ENCODE measurements at places on chromosomes 3 and 15.

DNA sequence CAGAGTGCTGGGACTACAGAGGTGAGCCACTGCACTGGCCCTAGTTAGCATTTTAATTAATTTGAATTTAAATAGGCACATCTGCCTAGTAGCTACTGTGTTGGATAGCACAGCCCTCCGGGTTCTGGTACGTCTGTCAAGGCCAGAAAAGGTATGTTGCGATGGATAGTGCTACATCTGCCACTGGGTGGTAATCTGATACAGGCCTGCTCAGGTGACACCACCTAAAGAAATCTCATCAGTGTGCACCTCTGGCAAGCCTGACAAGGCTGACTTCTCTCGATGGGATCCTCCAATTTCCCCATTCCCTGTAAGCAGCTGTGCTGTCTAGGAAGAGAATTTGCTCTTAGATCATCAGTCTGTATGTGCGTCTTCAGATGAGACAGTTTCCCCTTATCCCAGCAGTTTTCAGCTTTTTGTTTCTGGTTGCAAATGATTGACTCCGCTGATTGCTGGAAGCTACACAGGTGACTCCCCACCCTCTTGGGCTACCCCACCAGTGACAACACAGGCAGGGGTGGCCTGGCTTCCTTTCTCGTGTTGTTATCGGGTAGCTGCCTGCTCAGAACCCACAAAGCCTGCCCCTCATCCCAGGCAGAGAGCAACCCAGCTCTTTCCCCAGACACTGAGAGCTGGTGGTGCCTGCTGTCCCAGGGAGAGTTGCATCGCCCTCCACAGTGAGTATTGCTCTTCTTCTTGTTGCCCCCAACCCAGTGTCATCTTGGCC lies at the start of gene CCR9:
CCR9 (plus strand) TSS at position 565 of the 727 bp plus-strand sequence. CDS start 8,391 bp downstream, outside the sequence.
- no peak for DNase-seq

DNA sequence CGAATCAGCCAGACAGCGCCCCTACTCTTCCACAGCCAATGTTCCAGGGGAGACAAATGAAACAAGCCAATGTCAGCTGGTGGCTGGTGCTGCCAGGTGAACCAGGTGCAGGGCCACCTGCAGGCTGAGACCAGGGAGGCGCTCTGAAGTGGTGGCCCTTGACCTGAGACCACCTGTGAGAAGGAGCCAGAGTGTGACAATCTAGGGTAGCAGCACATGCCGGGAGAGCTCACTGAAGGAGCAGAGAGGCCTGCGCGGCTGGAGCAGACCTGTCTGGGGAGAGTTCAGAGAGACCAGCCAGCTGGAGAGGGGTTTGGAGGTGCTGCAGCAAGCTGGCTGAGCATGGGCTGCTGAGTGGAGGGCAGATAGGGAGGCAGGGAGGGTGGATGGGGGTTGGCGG lies 693 bp upstream of the STAB1 start:
- DNase-seq, result no peak

GRCh38 chr3:38059591-38059990 lies 20.6 kb downstream of the DLEC1 start:
- no peak for DNase-seq

- no peak for DNase-seq
These were observed 130.4 kb downstream of the SUCLG2 start for GRCh38 chr3:67524046-67524445.

- no peak for DNase-seq
These were observed 57.3 kb upstream of the DPH6 start for GRCh38 chr15:35603301-35603700.

DNA sequence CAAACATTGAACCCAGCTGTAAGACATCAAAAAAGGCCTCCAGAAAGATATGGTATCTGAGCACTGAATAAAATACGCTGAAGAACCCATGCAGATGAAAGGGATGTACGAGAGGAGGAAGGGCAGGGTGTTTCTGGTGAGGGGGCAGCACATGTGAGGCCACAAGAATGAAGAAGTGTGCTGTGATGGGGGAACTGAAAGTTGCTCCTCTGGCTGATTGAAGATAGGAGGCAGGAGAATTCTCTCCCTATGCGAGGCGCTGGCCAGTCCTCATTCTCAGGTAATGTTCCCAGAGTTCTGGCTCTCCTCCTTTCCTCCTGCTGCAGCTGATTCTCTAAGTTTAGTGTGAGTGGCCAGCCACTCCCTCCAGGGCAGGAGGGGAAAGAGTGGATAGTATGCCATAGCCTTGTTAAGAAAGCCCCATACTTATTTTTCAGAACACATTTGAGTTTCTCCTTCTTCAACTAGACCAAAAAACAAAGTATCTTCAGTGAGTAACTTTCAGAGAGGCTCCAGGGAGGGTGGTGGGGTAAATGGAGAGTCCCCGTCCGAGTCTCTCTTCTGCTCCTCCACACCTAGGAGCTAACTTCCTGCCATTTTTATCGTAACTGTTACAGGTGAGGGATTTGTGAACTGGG lies 26.9 kb upstream of the MYO1E start:
- DNase-seq, result no peak

GRCh38 chr3:9902372-9903237 lies at the start of gene IL17RE:
TSS of gene IL17RE (plus strand) at chr3:9902848. CDS start at chr3:9902933, 85 bp downstream.
- no peak for DNase-seq

GRCh38 chr3:186307594-186308221 lies 54.3 kb downstream of the DGKG start:
- no peak for DNase-seq
